ENCODE measurements at places on chromosomes 12 and 14.

- no peak for DNase-seq
Measured at GRCh38 chr12:59583003-59583712, 12.7 kb upstream of the SLC16A7 start.

GRCh38 chr12:93939641-93940325, 208.6 kb upstream of the PLXNC1 start:
- DNase-seq: no peak

- DNase-seq: no peak
Measured at GRCh38 chr14:64704143-64704742, at the start of gene PLEKHG3. Gene PLEKHG3, plus strand, starts transcription at chr14:64704424. Its CDS starts 23,208 bp downstream, at chr14:64727632.

DNA sequence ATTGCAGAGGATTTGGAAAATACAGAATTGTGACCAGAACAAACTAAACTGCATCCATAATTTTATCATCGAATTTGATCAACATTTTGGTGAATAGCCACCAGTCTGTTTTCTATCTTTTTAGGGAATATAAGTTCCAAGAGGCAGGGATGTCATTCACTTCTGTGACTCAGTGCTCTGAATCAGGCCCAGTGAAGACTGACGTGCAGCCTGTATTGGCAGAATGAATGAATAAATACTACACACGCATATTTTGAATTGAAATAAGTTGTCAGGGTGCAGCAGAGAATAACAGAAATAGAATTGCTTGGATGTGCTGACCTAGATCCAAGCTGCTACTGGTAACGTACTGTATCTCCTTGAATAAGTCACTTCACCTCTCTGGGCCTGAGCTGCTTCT, 1.3 kb upstream of the EMP1 start:
- no peak for DNase-seq

- DNase-seq: no peak
Measured at GRCh38 chr12:13462450-13462849, 265.9 kb downstream of the EMP1 start.

DNA sequence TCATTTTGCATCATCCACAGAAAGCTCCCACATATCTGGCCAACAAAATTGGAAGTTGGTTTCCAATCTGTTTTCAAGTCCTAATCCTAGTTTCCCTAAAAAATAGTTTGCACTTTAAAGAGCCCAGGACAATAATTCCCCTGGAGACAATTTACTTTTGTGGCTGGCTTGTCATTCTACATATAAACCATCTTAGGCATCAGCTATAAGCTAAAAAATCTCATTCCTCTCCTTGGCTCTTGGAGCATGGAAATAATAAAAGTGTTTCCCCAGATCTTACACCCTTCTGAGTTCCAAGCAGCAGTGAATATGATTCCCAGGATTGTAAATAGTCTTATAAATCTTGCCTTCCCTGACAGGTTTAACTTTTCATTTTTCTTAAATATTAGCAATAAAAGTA, 89.1 kb upstream of the NUDT4 start:
- DNase-seq: no peak

GRCh38 chr14:70567791-70568190, 32.7 kb downstream of the MED6 start:
- DNase-seq: no peak

GRCh38 chr14:46136456-46136855, 515.1 kb downstream of the RPL10L start:
- no peak for DNase-seq

DNA sequence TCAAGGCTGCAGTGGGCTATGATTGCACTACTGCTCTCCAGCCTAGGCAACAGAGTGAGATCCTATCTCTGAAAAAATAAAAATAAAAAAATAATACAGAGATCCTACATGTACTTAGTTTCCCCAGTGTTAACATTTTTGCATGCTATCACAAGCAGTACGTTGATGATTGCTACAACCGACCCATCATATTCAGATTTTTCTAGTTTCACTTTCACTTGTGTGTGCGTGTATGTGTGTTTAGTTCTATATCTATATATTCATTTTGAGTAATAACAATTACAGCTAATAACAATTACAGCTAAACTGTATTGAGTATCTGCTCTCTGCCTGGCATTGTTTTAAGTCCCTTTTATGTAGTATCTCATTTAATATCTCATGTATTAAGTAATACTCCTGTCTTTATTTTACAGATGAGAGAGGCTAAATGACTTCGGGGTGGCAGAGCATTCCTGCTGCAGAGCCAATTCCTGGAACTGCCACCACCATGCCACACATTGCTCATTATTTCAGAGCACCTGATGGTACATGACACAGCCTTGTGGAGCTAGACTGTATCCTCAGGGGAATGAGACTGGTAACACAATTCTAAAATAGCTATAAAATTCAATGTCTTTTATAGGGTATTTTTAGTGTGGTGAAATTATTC, 153.1 kb downstream of the BCAT1 start:
- no peak for DNase-seq

DNA sequence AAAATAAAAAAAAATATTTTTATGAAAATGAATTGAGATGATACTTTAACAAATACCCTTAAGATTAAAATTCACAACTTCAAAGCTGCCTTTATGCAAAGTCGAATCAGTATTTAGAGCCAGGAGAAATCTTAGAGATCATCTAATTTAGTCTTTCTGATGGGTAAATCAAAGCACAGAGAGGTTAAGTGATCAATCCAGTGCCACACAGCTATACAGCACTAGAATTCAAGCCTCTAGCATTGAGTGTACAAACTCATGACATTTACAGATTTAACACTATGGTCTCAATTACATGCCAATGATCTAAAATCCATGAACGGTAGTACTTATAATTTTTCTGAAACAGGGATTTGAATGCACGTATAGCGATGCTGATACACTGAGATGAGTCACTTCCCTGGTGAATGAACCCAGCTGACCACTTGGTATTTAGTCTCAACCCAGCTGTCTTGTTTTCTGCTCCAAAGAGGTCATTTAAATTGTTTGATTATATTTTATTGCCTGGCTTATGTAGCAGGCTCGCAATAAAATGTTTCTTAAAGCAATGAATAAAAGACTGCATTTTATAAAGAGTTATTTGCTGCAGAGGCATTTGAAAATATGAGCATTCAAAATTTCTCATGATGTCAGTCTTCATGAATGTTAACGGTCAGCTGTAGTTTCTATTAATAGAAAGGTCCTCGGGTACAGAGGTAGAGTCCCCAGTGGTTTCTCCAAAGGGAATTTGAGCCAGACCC, 152.4 kb upstream of the PRICKLE1 start:
- DNase-seq: no peak

- no peak for DNase-seq
Measured at GRCh38 chr14:23877538-23878180, 75.9 kb upstream of the DHRS4 start.

- DNase-seq: peak; percentile 29
Measured at GRCh38 chr14:50342221-50343078, 30.3 kb downstream of the DMAC2L start.

DNA sequence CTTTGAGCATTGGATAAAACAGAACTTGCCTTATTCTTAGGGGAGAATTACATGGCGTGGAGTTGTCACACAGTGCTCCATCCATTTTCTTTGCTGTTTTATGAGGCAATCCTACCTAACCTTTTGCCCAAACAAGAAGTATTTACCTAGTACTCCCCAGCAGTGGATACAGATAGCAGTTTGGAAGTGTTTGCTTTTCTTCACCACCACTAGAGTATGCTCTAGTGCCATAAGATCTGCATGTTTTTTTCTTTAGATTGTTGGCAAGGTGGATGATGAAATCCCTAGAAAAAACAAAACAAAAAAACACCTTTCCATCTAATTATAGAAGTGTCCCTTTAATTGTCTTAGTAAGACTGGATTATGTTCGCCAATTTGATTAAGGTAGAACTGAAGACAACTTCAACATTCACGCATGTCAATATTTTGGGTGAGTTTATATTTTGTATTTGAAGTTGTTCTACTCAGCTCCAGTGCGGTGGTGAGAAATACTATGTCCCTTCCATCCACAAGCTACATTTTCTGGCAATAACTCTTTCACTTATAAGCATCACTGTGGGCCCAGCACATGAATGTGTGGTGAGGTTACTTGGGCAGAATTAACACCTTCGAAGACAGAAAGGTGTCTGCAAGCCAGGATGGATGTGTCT, 23.6 kb upstream of the TMEM260 start:
- peak; percentile 31 for DNase-seq

GRCh38 chr12:90299666-90300065, 591.0 kb upstream of the ATP2B1 start:
- no peak for DNase-seq

DNA sequence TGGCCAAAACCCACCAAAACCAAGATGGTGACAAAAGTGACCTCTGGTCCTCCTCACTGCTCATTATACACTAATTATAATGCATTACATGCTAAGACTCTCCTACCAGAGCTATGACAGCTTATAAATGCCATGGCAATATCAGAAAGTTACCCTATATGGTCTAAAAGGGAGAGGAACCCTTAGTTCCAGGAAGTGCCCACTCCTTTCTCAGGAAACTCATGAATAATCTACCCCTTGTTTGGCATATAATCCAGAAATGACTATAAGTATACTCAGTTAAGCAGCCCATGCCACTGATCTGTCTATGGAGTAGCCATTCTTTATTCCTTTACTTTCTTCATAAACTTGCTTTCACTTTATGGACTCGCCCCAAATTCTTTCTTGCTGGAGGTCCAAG, 43.0 kb upstream of the FUT8 start:
- no peak for DNase-seq

GRCh38 chr12:9095322-9095721, 20.4 kb downstream of the A2M start:
- no peak for DNase-seq

DNA sequence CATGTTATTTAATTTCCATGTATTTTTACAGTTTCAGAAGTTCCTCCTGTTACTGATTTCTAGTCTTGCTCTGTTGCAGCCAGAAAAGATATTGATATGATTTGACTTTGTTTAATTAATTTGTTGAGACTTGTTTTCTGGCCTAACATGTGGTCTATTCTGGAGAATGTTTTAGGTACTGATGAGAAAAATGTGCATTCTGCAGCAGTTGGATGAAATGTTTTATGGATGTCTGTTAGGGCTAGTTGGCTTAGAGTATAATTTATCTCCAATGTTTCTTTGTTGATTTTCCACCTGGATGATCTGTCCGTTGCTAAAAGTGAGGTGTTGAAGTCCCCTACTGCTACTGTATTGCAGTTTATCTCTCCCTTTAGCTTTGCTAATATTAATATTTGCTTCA, 54.4 kb downstream of the GPR137C start:
- no peak for DNase-seq

GRCh38 chr12:66776974-66777373, 98.1 kb upstream of the GRIP1 start:
- DNase-seq: no peak

- no peak for DNase-seq
Measured at GRCh38 chr14:90894241-90894640, 78.0 kb upstream of the TTC7B start.

DNA sequence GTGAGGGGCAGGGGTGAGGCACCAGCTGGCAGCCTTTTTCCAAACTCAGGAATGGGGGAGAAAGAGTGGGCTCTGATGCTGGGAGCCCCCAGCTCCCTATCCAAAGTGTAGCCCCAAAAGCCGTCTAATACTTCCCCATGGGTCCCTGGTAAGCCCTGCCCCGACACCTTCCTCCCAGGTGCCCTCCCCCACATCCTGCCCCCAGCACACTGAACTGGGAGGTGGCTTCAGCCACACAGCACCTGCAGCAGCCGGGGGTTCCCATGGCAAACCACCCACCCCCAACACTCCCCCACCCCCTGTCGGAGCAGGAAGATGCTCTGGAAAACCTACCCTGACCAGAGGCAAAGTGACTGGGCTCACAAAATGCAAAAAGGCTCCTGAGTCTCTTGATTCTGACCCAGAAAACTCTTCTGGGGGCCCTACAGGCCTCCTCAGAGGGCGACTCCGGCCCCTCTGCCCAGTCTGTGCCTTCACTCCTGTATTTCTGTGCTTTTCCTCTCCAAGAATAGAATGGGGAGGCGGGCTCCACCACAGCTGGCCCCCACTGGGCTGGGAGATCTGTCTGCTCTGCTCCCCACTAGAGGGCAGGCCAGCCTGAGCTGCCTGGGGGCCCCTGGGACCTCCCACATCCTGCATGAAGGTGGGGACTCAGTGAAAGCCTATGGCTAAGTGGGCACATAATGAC, 81.6 kb downstream of the ITPK1 start:
- DNase-seq: no peak

- DNase-seq: no peak
Measured at GRCh38 chr12:68317047-68317667, 15.0 kb downstream of the MDM1 start.

DNA sequence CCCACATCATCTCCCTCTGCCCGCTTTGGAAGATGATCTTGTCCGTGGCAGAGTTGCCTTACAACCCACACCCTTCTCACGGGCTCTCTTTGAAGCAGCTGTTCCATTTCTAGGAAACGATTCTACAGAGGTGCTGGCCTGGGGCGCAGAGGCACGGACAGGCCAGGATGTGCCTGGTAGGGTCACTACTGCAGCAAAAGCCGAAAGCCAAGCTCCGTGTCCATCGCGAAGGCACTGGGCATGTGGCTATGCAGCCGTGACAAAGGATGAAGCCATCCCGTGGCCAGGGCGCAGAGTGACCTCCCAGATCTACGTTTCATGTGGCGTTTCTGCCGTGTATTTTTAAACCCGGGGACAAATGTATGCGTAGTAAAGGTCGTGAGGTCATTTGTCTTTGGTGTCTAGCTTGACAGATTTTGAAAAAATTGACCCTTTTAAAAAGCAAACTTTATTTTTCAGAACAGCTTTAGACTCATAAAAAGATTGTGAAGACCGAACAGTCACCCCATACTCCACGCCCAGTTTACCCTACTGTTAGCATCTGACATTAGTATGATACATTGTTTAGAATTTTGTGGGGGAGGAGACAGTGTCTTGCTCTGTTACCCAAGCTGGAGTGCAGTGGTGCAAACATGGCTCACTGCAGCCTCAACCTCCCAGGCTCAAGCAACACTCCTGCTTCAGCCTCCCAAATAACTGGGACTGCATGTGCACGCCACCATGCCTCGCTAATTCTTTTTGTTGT, 40.4 kb upstream of the NCOR2 start:
- DNase-seq: no peak

DNA sequence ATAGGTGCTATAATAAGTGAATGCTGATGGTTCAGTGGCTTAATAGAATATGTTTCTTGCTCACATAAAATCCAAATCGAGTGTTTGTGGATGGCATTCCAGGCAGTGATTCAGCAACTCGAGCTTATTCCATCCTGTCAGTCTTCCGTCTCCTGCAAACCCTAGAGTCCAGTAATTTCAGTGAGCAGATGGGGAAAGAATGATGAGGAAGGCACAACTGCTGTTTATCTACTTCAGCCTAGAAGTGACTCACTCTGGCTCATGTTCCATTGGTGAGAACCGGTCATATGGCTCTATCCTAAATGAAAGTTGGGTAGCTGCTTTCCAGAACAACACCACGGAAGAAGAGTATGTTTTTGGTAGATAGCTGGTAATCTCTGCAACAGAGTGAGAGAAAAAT, 421.8 kb upstream of the PDE3A start:
- no peak for DNase-seq

GRCh38 chr12:108141600-108142130, 12.6 kb downstream of the WSCD2 start:
- no peak for DNase-seq

- no peak for DNase-seq
Measured at GRCh38 chr12:49846032-49846431, 3.1 kb upstream of the BCDIN3D start.

GRCh38 chr14:70188659-70189455, at the start of gene SLC8A3:
Gene SLC8A3, minus strand, starts transcription at chr14:70188951. Its CDS starts 20,529 bp downstream, at chr14:70168422.
- peak; percentile 30 for DNase-seq

- no peak for DNase-seq
Measured at GRCh38 chr12:67634303-67634761, 14.2 kb upstream of the DYRK2 start.

GRCh38 chr12:4997939-4998338, 45.7 kb upstream of the KCNA5 start:
- DNase-seq: no peak

GRCh38 chr14:79415726-79416125, 795.6 kb downstream of the DIO2 start:
- no peak for DNase-seq
